Kidney capillary endothelial cell (primary cell): ENCODE measurements at places on chromosomes 3 and 15.

DNA sequence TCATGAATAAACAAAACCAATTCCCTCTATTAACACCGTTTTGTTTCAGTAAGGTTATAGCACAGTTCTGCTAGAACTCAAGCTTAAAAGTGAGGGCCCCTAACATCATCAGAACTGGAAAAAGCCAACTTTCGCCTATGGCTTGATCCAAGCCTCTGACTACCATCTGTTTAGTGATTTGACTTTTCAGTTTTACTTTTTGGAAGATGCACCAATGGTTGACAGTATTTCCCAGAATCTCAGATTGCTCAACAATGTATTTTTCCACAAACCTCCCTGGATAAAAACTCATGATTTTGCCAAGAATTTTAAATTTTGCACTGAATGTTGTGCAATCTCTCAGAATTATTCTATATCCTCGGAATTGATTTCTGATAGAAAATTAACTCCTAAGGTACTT, 190.7 kb downstream of the LSAMP start:
- DNase-seq, result no peak

GRCh38 chr15:60548101-60548500, 69.2 kb upstream of the ICE2 start:
- DNase-seq, result no peak

DNA sequence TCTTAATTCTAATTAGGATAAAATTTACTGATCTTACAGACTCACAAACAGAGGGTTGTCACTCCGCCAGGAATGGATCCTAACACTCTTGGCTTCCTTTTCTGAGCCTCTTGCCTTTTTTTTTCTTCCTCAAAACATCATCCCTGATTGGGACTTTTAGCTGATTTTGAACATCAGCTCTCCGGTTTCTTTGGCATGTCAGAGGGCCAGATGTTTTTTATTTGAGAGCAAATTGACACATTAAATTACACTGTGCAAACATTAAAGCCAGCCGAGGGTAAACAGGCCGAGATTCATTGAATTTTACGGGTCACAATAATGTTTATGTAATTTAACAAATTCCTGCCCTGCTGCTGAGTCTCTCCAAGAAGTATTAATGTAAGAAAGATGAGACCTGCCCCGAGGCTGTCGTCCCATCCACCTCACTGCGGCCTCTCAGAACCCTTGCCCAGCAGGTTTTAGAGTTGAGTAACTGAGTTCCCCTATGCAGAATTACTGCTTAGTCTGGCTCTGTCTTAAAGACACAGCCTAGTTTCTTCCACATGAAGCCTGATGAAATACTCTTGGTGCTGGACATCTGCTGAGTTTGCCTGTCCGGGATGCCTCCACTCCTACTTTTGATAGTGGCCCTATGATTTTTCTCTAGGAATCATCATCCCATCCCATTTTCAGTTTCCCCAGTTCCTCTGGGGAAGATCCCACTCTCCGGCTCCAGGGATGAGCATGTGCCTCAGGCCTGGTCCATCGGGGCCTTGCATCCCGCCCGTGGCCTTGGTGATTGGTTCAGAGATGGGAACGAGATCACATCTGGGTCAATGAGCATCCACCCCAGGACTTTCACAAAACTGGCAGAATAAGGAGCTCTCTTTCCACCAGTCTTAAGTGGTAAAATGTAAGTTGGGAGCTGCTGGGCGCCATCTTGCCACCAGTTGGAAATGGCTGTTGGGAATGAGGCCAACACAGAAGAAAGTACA, 226.6 kb upstream of the TLE3 start:
- no peak for DNase-seq

GRCh38 chr15:91521996-91522395, 331.5 kb upstream of the SLCO3A1 start:
- DNase-seq, result no peak

GRCh38 chr3:159804726-159805410, 183.8 kb upstream of the IL12A start:
- peak; percentile 81 for DNase-seq

DNA sequence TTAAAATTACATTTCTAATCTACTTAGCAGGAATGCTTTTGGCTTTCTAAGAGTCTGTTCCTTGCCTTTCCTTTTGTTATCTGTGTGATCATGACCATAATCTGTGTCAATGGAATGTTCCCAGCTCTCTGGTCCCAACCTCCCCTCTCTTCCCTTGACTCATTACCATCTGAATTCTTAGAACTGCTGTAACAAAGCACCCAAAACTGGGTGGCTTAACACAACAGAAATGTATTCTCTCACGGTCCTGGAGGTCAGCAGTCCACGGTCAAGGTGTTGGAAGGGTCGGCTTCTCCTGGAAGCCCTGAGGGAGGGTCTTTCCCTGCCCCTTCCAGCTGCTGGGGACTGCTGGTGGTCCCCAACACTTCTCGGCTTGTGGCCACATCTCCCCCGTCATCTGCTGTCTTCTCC, 81.1 kb downstream of the LRRK1 start:
- no peak for DNase-seq

- DNase-seq, result no peak
Observed at GRCh38 chr3:46393554-46394434, 13.1 kb downstream of the CCR5AS start.

DNA sequence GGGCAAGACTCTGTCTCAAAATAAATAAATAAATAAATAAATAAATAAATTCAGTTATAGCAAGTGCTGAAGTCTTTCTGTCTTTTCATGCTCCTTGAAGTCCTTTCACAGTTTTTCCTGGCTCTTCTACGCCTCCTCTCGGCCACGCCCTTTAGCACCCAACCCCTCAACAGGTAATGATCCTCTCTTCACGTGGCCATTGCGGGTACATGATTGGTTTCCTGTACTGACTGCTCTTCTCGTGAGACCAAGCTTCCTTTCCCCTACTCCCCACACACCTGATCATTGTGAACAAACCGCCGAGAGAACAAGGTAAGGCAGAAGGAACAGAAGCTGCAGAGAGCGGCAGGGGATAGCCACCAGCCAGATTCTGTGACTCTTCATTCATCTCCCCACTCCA, 2.3 kb upstream of the ZNF774 start:
- no peak for DNase-seq

GRCh38 chr15:90959894-90960293, 5.2 kb downstream of the RCCD1 start:
- no peak for DNase-seq

GRCh38 chr15:80636675-80637074, 58.4 kb upstream of the ABHD17C start:
- DNase-seq, result no peak

GRCh38 chr15:65263313-65263712, 23.4 kb downstream of the PARP16 start:
- no peak for DNase-seq

GRCh38 chr3:76203578-76203977, 418.2 kb upstream of the ZNF717 start:
- no peak for DNase-seq

DNA sequence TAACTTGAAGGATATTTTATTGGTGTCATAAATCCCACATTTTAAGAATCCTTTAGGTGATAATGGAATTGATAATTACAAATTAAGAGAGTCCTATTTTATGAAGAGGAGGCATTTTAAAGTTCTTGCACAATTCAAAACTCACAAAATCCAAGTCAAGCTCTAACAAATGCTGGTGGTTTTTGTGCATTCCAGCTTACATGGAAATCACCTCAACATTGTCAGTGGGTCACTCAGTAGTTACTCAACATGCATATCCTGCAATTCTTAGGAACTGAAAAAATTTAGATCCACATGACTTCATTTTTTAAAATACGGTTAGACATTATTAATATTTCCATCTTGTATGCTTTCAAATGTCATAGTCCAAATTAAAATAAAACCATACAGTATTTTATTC, 487.2 kb downstream of the CNTN3 start:
- no peak for DNase-seq

DNA sequence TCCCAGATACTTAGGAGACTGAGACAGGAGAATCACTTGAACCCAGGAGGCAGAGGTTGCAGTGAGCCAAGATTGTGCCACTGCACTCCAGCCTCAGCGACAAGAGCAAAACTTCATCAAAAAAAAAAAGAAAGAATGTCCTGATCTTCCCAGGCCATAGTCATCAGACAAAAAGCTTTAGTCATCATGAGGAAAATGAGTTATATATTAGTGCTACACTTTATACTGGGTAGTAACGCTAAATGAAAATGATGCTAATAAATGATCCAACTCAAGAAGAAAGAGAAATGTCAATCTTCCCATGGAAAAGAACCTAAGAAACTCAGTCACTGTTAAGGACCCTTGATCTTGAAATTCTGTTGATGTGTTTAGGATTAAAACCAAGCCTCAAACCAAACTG, 26.3 kb upstream of the TRIM59 start:
- DNase-seq, result no peak
